ENCODE measurements at places on chromosomes 12 and 14.

DNA sequence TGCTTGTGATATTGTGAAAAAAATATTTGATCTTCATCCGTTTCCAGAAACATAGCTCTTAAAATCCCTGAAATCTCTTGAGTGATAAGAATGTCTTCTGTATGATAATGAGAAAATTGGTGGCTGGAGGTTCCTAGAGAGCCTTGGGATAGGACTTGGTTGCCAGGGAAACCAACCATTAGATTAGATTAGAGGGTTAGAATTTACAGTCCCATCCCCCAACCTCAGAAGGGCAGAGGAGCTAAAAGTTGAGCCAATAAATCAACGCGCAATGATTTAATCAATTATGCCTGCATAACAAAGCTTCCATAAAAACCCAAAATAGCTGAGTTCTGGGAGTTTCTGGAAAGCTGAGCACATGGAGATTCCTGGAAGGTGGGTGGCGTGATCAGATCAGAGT is 10.6 kb downstream of the SEL1L start:
- no peak for DNase-seq

- no peak for DNase-seq
Measured at GRCh38 chr12:106086696-106087095, 52.1 kb downstream of the NUAK1 start.

DNA sequence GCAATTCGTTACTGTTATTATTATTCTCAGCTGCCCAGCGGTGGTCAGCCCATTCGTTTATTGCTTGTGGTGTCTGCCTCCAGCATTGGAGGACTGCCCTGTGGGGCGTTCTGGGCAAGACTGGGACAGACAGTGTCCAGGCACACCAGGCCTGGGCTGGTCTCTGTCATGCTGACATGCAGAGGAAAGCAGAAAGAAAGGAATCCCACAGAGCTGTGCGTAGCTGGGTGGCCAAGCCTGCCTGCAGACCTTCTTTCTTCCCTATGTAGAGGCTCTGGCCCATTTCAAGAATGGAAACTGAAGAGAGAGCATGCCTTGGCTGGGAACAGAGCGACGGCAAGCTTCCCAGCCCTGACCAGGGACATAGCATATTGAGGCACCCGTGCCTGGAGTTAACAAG is 525.3 kb upstream of the TBX3 start:
- no peak for DNase-seq

DNA sequence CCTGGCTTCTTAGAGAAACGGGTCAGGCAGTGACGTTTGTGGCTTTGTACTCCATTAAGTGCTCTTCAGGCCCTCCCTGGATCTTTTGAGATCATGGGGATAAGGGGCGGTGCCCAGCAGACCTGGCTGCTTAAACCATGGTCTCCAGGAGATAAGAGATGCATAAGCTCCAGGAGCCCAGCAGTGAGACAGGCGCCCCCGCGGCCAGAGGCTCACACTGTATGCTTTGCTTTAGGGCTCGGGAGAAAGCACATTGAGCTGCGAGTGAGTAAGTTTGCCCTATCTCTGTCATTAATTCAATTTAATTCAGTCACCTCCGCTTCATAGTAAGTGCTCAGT is 359.5 kb downstream of the CACNA1C start:
- DNase-seq, result no peak

- DNase-seq, result no peak
Measured at GRCh38 chr12:72465940-72466630, 193.9 kb downstream of the TRHDE start.

DNA sequence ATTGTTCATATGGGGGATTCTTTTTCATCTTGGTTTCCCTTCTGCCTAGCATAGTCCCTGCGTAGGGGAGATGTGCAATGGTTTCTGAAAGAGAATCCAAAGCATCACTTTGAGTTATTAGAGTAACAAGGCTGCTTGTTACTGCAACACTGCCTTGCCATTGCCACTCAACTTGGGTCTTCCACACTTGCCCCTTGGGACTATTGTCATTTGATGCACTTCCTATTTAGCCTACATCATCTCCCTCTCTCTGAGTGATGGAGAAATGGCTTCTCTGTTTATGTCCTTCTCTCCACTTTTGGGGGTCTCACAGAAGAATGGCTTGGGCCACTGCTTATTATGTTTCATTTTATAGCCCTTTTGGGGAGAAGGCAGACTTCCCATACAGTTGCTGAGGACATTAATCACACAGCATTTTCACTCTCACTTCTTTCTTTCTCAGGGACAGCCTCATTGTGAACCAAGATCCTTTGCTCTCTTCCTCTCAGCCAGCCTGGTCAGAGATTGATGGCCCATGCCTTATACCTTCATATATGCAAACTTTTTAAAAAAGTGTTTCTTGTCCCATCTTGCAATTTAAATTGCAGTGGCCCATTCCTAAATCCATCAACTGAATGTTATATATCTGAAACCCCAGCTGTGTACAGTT is 50.8 kb upstream of the POC1B start:
- DNase-seq, result no peak

DNA sequence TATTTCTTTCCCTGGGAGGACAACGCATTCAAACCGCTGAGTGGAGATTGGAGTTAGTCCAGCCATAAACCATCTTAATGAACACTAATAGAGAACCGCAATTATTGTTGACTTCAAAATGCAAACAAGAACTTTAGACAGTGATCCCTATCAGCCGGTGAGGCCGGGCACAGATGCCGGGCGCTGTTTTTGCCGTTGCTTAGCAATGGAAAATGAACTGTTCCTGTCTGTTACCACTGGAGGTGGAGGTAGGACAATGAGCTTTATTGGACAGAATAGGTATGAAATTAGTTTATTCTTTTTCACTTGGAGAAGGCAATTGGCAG is 216.8 kb downstream of the TTC8 start:
- DNase-seq, result no peak

DNA sequence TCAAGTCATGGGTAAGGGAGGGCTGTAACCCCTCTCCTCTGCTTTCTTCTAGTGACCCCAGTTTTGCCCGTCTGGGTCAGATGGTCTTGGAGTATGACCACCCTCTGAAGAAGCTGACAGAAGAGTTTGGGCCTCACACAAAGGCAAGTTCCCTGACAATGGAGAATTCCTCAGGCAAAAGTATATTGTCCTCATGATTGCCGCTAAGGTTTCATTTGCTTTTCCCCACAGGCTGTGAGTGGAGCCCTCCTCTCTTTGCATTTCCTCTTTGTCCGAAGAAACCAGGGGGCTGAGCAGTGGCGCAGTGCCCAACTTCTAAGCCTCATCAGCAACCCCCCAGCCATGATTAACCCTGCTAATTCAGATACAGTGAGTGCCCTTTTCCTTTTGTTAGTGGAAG is 12.1 kb downstream of the NCKAP1L start:
- DNase-seq, result no peak

GRCh38 chr12:15774819-15775218 is 14.4 kb downstream of the EPS8 start:
- no peak for DNase-seq

DNA sequence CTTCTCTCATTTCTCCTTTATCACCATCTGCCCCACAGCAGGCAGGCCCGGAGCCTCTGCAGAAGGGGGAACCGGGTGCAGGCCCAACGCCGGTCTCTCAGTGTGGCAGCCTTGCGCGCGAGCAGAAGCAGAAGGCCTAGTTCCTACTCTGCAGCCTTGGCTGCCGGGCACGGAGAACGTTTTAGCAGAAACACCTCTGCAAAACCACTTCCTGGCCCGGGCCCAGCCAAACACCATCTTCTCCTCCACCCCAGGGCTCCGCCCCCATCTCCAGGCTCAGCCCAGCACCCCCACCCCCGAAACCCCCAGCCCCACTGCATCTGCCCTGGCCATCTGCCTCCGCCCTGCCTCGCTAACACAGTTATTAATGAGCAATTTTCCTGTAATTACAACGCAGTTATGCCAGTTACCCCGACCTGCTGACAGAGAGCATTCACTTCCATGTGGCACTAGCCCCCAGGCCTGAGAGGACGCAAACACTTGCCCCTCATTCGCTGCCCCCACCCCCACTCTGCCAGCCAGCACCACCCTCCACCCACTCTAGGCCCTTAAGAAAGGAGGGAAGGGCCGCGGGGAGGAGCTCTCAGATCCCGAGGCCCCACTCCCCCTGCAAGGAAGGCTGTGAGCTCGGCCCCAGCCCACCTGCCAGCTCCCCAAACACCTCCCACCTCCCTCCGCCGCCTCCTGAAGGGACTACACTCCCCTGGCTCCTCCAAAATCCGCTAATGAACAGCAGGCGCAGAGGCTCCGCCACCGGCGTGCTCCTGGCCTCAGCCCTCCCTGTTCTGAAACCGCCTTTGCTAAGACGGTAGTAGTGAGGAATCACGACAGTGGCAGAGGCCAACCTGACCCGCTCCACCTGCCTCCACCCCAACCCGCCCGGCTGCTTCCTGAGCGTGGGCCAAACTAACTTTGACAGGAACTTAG is 44.7 kb upstream of the FBRSL1 start:
- peak; percentile 63 for DNase-seq

- no peak for DNase-seq
Measured at GRCh38 chr12:76219806-76220205, 128.4 kb downstream of the BBS10 start.

DNA sequence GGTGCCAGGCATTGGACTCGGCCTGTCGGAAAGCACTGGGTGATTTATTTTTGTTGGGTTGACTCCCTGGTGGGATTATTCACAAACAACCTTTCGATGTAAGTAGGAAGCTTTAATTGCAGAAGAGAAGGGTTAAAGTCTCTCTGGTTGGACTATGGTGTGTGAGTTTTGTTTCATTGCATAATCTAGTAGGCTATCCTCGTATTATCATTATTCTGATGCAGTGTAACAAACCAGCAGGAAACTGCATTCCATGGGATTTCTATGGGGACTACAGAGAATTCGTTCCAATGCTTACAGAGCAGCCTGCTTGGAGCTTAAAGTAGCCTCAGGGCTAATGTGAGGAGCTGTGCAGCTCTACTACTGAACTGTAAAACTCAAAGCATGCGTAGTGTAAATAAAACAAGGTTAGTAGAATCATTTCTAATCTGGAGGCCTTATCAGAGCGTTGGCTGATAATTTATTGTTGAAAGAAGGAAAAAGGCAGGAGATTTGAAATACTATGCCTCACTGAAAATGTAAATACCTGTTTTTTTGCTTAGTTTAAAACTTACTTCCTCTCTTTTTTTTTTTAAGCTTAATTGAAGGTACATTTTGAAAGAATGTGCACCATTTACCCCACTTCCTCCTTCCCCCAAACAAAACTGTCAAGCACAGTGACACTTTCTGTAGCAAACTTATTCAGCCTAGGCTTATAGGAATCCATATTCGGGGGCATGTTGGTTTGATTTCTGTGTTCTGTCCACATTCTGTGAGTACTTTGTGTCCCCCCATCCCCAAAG is 226.7 kb downstream of the NPAS3 start:
- DNase-seq, result no peak

- no peak for DNase-seq
Measured at GRCh38 chr12:49627752-49628360, 4.5 kb downstream of the PRPF40B start.

GRCh38 chr12:2960996-2961616 is 1.9 kb downstream of the TEAD4 start:
- DNase-seq, result no peak

- no peak for DNase-seq
Measured at GRCh38 chr12:77777274-77777673, 53.4 kb upstream of the NAV3 start.

DNA sequence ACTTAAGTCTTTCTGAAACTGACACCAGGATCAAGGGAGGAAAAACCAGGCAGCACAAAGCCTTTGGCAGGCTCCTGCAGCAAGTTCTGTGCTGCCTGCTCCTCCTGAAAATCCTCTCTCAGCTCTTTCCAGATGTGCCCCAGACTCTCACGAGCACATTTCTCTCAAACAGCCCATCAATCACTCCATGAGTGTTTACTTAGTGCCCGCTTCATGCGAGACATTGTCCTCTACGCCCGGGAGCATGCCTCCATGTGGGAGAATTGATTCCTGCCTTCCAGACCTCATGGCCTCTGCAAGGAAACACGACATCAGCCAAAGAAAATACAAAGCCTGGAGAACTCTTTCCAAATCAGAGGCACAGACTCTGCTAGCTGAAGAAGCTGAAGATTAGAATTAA is 46.5 kb upstream of the TSPAN11 start:
- no peak for DNase-seq

- no peak for DNase-seq
Measured at GRCh38 chr12:7602277-7602676, 63.4 kb downstream of the APOBEC1 start.

- no peak for DNase-seq
Measured at GRCh38 chr14:30385925-30386324, 173.0 kb upstream of the G2E3 start.

DNA sequence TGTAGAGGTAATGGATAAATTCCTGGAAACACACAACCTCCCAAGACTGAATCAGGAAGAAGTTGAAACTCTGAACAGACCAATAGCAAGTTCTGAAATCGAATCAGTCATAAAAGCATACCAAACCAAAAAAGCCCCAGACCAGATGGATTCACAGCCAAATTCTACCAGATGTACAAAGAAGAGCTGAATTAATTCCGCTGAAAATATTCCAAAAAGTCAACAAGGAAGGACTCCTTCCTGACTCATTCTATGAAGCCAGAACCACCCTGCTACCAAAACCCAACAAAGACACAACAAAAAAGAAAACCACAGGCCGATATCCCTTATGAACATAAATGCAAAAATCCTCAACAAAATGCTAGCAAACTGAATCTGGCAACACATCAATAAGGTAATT is 81.5 kb downstream of the SLC38A4 start:
- no peak for DNase-seq

DNA sequence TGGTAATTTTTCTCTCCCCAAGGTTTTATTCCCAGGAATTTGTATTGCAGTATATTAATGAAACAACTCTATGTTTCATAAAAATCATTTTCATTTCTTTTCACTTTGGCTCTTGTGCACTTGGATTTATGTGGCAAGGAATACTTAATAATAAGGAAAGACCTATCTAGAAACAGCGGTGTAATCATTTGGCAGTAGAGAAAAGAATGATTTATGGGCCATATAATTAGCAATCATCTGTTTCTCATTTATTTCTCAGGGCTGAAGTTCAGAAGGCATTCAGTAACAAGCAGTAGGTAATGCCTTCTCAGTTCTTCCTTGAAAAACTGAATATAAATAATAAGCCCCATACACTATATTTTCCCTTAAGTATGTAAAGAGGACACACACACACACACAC is 172.6 kb downstream of the ANO4 start:
- DNase-seq, result no peak

- DNase-seq, result no peak
Measured at GRCh38 chr14:32722631-32723183, 216.0 kb upstream of the NPAS3 start.

DNA sequence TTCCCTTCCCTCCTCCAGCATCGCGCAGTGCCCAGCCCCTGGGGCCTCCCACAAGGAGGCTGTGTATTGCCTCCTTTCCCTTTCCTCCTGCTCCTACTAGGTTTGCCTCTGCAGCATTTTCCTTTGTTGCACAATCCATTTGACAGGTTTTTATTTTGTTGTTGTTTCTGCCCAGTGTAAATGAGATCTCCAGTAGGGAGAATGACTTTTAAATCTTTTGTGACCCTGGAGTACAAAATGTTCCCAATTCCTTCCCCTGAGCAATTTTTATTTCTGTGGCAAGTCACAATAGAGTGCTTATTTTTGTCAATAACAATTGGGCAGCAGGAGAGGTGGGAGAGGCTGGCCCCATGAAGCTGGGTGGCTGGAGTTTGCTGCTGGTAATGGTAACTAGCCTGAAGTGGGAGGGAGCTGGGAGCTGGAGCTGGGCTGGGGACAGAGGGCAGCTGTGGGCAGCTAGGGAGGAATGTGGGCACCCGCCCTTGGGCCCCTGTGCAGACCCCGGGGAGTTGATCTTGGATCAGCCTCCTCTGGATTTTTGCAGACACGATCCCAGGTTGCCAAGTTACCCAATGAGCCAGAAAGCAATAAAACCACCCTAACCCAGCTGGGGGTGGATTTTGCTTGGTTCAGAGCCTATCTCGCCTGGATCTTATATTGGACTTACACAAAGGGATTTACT is 160.1 kb downstream of the KTN1 start:
- DNase-seq, result no peak

GRCh38 chr14:92759300-92759678 is 10.9 kb upstream of the LGMN start:
- no peak for DNase-seq
